A673 (cell line): ENCODE measurements at places on chromosomes 3 and 15. TPM values are rescaled to one million over a fixed set of nuclear protein-coding genes. Genes with fewer than 3 reads are reported as not detected.

- H3K4me1 ChIP-seq, result no peaks in the 10 kb centered on the region
- no peak overlapping the region for H3K27ac ChIP-seq
- DNase-seq, result no peak
- no peaks in the 10 kb centered on the region for H3K36me3 ChIP-seq
Measured at GRCh38 chr3:25043749-25044148, 384.3 kb upstream of the RARB start.

DNA sequence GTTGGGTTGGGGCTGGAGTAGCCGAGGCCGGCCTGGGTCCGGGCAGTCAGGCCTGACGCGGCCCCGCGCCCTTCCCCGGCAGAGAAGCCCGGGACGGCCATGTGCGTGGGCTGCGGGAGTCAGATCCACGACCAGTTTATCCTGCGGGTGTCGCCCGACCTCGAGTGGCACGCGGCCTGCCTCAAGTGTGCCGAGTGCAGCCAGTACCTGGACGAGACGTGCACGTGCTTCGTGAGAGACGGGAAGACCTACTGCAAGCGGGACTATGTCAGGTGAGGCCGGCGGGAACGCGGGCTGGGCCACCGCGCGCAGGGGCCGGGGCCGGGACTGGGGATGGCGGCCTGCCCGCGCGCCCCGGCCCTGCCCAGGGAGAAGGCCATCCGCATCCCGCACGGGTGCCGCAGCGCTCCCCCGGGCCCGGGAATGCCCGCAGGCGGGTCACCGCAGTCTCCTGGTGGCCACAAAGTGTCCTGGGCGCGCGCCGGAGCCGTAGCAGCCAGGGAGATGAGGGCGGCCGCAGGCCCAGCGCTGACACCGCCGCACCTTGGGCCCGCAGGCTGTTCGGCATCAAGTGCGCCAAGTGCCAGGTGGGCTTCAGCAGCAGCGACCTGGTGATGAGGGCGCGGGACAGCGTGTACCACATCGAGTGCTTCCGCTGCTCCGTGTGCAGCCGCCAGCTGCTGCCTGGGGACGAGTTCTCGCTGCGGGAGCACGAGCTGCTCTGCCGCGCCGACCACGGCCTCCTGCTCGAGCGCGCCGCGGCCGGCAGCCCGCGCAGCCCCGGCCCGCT is 1.3 kb downstream of the ISL2 start:
- H3K27me3 ChIP-seq, result peaks cover 53% of the 10 kb centered on the region
- H3K27ac ChIP-seq, result no peak overlapping the region
- H3K4me1 ChIP-seq, result peaks cover 35% of the 10 kb centered on the region
- H3K4me3 ChIP-seq, result peak overlapping the region; percentile 48
- no peak for DNase-seq

DNA sequence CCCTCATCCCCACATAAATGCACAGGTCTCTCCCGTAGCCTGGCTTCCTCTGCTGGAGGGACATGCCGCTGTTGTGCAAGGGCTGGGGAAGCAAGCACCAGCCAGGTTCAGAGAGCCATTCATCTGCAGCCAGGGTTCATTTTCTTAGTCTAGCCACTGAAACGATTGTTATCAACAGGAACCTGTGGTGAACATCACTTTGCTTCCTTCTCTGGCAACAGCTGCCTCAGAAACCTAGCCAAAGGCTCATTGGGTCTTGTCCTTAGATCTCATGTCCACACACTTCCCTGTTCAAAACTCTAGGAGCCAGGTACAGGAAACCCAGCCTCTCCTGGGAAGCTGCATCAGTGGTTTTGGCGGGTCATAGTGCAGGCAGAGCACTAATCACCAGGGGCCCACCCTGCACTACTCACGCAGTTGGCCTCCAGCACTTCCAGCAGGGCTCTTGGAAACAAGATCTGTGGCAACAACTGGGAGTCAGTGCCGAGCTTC is 47.0 kb downstream of the OXNAD1 start:
- no peak for DNase-seq
- H3K27me3 ChIP-seq, result no peaks in the 10 kb centered on the region
- no peak overlapping the region for H3K4me3 ChIP-seq

The RTP4 gene
- not detected in 2 replicates for total RNA-seq

The PIGB gene
- total RNA-seq, result 8.3 and 9.6 TPM in 2 replicates

DNA sequence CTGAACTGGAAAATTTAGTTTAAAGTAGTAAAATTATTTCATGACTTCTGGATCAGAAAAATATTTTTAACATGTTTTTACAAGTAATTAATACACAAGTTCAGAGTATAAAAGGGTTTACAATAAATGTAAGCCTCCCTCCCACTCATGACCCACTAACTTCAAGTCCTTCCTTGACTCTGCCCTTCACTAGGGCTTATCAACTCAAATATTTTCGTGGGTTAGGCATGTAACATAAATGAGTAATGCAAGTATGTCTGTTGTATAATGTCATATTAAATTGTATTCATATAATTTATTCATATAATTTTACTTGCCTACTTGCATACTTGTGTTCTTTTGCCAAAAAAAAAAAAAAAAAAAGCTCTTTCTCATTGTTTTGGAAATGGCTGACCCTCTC is 3.4 kb upstream of the OPA1 start:
- no peaks in the 10 kb centered on the region for H3K27me3 ChIP-seq
- H3K27ac ChIP-seq, result no peak overlapping the region
- H3K4me1 ChIP-seq, result peaks cover 10% of the 10 kb centered on the region
- no peaks in the 10 kb centered on the region for H3K36me3 ChIP-seq
- DNase-seq, result no peak

DNA sequence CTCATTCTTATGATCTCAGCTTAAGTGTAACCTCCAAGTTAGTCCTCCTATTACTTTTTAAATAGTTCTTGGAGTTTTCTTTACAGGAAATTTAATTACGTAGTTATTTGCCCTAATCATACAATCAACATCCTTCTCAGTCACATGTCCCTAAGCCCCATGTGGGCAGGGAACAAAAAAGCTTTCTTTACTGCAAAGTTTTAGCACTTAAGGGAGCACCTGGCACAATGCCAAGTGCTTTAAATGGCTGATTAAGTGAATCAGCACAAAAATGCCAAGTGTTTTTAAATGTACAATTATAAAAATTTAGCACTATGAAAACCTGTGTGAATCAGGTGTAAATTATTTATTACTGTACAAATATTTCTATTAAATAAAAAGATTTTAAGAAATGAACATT is 445.3 kb downstream of the C3orf38 start:
- H3K27me3 ChIP-seq, result no peaks in the 10 kb centered on the region
- H3K27ac ChIP-seq, result peak overlapping the region; percentile 17
- H3K4me1 ChIP-seq, result peaks cover 13% of the 10 kb centered on the region
- peak; percentile 94 for DNase-seq

The ZBTB47 gene
- 4.4 and 4.5 TPM in 2 replicates for total RNA-seq

The CLRN1 gene
- not detected in 2 replicates for total RNA-seq

The CTXN2 gene
- total RNA-seq, result not detected in 2 replicates

The TTLL13 gene
- total RNA-seq, result 0.33 TPM in 1 of 2 replicates, not detected in the other

DNA sequence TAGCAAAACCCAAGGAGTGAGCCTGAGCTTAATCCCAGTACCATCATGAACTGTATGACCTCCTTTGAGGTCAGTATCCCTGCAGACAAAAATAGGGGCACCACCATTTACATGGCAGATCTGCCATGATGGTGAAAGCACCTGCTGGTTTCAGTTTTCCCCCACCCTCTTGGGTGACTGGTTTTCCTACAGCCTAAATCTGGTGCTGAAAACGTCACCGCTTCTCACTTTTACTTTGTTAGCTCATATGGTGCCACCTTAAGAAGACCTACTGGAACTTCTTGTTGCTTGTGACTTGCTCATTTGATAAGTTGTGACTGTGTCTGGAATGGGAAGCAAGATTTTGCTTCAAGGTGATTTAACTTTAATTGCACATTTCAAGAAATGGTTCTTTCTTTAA is 5.1 kb downstream of the PPP1R2 start:
- no peak overlapping the region for H3K27ac ChIP-seq
- H3K4me1 ChIP-seq, result peaks cover 14% of the 10 kb centered on the region
- H3K27me3 ChIP-seq, result no peaks in the 10 kb centered on the region
- H3K36me3 ChIP-seq, result no peaks in the 10 kb centered on the region

DNA sequence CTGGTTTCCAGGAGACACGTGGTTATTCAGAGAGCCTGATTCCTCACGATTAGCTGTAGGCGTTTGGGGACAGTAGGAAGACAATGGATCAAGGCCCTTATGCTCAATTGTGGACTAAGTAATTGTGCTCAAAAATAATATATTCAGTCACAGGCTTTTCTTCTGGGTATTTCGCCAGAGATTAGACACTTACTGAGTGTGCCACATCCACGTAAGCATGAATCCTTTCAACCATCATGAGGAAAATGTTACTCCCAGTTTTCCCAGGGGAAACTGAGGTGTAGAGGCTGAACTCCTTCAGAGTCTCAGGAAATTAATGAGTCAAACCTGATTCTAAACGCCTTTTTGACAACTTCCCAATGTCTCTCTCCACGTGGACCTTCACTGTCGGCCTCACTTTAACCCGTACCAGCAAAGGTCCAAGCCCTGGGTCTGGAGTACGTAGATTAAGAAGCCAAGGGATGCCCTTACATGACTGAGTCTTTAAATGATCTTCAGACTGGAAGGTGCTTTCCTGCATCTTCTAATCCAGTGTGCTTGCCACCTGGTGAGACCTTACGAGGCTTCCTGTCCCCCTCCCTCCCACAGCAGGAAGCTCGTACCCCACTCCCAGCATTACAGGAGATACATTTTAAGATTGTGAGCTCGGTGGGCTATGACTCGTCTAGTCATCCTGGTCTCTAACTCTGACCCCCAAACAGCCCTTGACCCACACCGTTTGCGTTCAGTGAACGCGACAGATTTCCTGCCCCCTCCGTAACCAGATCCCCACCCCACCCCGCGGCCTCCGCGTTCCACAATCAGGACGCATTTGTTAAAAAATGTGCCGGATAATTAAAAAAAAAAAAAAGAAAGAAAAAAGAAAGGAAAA is 1.7 kb downstream of the PKM start:
- peaks cover 35% of the 10 kb centered on the region for H3K4me1 ChIP-seq
- H3K4me3 ChIP-seq, result peak overlapping the region; percentile 91
- no peaks in the 10 kb centered on the region for H3K27me3 ChIP-seq
- peak overlapping the region; percentile 92 for H3K27ac ChIP-seq

The USF3 gene
- total RNA-seq, result 9.7 and 12.1 TPM in 2 replicates

DNA sequence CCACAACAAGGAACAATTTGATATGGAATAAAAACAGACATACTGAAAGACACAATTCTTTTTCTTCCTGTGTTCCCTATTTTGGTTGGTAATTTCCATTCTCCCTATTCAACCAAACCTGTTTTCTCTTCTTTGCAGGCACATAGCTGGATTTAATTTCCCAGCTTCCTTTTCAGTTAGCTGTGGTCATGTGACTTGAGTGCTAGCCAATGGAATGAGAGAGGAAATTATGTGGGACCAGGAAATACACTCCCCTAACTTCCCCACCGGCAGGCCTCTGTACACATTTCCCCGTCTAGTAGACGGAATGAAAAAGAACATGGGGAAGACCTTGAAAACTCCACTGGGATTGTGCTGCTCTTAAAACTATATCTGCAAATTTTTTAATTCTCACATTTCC is 351.6 kb downstream of the TBC1D5 start:
- DNase-seq, result no peak
- no peaks in the 10 kb centered on the region for H3K27me3 ChIP-seq
- no peak overlapping the region for H3K27ac ChIP-seq
- no peaks in the 10 kb centered on the region for H3K4me1 ChIP-seq

DNA sequence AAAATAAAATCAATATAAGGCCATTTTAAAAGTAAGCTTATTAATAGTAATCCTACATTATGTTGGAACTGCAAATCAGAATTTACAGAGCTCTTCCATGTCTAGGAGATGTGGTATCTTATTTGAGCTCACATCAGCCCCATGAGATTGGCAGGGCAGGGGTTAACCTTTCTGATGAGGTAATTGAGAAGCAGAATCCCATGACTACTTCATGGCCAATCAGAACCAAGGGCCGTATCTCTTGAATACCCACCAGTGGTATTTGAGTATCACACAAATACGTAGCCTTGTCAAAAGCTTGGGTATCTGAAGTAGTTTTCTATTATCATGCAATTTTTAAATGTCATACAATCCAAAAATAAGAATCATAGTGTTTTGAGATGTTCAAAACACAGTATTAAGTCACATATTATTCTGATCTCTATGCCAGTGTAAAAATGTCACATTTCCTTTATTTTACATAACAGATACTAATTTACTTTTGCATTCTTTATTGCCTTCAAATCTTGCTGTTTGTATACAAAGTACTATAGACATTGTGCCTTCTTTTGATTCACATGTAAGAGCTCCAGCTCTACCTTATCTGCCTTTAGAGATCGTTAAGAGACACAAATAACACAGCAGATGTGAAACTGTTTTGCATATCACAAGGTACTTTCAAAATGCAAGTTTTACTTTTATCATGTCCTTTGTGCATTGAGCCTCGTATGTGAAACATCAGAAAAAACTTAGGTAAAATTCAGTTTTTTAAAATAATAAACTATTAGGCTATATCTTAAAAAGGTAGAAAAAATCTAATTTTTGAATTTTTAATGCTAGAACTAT is 251.7 kb upstream of the GOLGA6L4 start:
- H3K4me1 ChIP-seq, result no peaks in the 10 kb centered on the region
- H3K27me3 ChIP-seq, result peaks cover 3% of the 10 kb centered on the region
- DNase-seq, result no peak
- H3K27ac ChIP-seq, result no peak overlapping the region
- H3K4me3 ChIP-seq, result no peak overlapping the region
- H3K36me3 ChIP-seq, result no peaks in the 10 kb centered on the region

The IQCF5 gene
- total RNA-seq, result not detected in 2 replicates

GRCh38 chr3:72515281-72515680 is 333.0 kb downstream of the SHQ1 start:
- no peaks in the 10 kb centered on the region for H3K4me1 ChIP-seq
- H3K27me3 ChIP-seq, result no peaks in the 10 kb centered on the region
- H3K4me3 ChIP-seq, result no peak overlapping the region
- H3K27ac ChIP-seq, result no peak overlapping the region
- DNase-seq, result no peak

DNA sequence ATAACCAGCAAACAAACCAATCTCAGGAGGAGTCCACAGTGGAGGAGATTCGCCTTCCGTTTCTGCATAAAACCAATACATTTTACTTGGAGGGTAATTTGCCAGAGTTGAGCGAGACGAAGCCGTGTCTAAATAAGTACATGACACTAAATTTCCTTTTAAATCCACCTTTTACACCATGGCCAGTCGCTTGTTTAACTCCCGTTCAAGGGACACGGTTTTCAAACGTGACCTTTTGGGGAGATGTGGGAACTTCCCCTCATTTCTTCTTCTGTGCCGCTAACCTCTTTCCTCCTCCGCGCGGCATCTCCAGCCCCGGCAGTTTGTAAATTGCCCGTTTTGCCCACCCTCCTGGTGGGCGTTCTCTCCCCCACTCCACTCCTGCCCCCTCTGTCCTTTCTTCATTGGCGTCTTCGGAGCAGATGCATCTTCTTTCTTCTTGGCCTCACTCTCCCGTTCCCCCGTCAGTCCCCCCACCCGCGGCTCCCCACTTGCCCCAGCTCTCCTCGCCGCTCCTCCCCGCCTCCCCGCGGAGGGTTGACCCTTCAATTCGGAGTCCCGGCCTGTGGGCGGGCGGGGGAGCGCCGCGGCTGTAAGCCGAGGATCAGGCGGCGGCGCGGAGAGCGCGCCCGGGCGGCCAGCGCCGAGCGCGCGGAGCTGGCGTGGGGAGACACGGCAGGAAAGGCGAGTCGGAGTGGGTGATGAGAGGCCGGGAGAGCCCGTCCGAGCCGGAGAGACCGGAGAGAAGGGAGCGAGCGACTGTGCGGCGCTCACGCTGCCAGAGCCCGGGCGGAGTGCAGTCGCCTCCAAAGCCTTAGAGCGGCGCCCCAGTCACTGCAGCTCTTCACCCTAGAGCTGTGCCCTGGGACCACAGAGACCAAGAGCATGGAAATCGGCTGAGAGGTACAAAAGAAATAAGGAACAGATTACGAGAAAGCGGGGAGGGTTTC is at the start of gene NLGN1:
Gene NLGN1 (plus strand): TSS at position 584 of the 950 bp plus-strand sequence.
- H3K4me3 ChIP-seq, result peak within 1 kb of the TSS; percentile 65
- peaks cover 42% of the 10 kb centered on the region for H3K27me3 ChIP-seq
- H3K27ac ChIP-seq, result no peak within 1 kb of the TSS

- no peak overlapping the region for H3K27ac ChIP-seq
- H3K27me3 ChIP-seq, result no peaks in the 10 kb centered on the region
- H3K4me3 ChIP-seq, result no peak overlapping the region
- H3K4me1 ChIP-seq, result no peaks in the 10 kb centered on the region
- DNase-seq, result no peak
Measured at GRCh38 chr3:113981803-113982202, 34.0 kb downstream of the ZDHHC23 start.
